ENCODE measurements at places on chromosomes 12 and 14.
A peak's percentile ranks its signal among the peaks of the same experiment; 100 is the strongest.

GRCh38 chr12:69616025-69616424 lies 5.3 kb upstream of the LRRC10 start:
- DNase-seq: no peak

- no peak for DNase-seq
These were observed 74.7 kb downstream of the PRORP start for GRCh38 chr14:35197015-35197414.

DNA sequence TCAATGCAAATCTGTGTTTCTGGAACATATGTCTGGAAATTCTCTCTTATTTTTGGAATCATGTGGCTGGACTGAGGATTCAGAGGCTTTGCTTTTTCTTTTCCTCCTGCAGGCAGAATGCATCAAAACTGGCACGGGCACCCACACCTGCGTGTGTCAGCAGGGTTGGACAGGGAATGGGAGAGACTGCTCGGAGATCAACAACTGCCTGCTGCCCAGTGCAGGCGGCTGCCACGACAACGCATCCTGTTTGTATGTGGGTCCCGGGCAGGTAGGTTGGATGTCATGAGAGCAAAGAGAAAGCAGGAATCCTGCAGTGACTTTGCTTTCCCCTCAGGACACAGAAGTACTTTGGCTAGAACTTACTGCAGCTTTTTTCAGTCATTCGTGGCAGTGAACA lies 90.3 kb downstream of the STAB2 start:
- DNase-seq: no peak

- no peak for DNase-seq
These were observed 1.5 kb upstream of the KRT1 start for GRCh38 chr12:52681526-52682380.

DNA sequence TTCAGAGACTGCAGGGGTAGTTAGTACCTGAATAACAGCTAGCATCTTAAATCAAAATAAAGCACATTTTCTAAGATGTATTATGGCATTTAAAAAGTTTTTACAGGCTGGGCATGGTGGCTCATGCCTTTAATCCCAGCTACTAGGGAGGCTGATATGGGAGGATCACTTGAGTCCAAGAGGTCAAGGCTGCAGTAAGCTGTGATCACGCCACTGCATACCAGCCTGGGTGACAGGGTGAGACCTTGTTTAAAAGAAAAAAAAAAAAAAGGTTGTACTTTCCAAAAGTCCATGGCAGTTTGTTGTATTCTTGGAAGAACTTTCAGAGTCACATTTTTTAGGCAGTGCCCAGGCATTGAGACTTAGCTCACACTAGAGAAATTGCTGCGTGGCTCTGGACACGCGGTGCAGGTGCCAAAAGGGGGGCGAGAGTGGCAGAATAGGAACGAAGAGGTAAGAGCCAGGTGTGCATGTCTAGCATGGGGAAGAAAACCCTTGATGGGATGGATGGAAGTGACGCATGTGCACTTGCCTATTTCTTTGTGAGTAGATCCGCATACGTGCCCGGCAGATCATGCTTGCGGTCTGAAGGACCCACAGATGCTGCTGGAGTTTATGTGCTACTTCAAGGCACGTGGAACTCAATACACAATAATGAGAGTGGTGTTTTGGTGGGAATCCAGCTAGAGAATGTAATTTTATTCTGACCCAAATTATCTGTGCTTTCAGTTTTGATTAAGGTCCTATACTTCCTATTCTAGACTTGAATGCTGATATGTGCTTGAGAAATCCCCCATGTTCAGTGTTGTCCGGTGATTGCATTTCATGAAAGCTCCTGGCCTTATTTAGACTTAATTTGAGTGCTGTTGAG lies 11.9 kb downstream of the ANKRD13A start:
- DNase-seq: peak; percentile 84

GRCh38 chr14:102437997-102438915 lies 71.3 kb downstream of the ANKRD9 start:
- peak; percentile 90 for DNase-seq

- DNase-seq: no peak
These were observed 18.1 kb downstream of the TAMALIN start for GRCh38 chr12:52024845-52025230.

DNA sequence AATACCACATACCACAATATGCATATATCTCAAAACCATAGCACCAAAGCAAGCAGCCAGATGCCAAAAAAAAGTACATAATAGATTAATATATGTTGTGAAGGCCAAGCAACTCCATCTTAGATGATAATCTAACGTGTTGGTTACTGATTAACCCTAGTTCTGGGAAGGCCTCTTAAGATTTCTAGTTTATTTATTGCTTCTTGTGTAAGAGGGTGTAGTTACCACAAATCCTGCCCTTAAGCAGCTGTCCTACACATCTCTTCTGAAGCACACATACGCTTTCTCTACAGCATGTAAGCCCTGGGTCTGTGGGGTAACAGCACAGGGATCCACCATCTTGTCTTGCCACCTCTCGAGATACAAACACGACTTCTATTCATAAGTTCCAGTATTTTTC lies 236.8 kb upstream of the AVPR1A start:
- no peak for DNase-seq

GRCh38 chr14:68734231-68734732 lies 58.6 kb downstream of the ZFP36L1 start:
- DNase-seq: peak; percentile 67

DNA sequence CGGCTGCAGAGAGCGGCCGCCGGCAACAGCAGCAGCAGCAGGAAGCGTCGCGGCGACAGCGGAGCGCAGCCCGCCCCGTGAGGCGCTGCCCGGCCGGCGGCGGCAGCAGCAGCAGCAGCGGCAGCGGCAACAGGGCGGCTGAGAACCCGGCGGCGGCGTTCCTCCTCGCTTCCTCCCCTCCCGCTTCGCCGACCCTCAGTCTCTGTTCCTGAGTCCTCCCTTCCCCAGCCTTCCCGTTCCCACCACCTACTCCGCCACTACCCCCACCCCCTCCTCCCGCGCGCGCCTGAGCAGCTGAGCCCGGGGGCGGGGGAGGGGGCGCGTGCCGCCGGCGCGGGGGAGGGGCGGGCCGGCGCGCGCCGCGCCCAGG lies 310 bp downstream of the BICDL1 start:
- no peak for DNase-seq

DNA sequence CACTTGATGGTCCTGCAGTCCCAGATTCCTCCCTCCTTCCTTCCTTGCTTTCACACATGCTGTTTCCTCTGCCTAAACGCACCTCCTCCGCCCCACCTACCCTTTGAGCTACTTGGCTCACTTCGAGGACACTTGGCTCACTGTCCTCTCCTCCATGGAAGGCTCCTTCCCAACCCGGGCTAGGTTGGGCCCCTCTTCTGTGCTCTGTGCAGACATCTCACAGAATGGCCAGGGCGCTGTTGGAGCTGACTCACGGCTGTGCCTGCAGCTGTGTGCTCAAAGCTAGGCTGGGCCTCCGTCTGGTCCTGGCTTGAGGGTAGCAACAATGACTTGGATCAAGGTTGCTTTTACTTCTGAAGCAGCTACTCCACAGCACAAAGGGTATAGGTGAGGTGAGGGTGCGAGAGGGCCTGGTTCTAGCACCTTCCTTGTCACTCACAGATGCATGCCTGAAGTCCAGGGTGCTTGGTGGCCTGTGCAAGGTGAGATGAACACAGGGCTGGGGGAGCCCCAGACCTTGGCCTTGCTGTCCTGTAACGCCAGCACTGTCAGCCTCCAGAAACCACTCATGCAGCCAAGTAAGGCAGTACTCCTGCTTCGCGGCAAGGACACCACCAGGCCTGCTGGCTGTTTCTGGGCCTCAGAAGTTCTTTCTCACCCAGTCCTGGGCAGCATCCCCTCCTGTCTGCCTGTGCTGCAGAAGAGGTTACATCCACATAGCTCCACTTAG lies 61.8 kb downstream of the GALNT16 start:
- no peak for DNase-seq

DNA sequence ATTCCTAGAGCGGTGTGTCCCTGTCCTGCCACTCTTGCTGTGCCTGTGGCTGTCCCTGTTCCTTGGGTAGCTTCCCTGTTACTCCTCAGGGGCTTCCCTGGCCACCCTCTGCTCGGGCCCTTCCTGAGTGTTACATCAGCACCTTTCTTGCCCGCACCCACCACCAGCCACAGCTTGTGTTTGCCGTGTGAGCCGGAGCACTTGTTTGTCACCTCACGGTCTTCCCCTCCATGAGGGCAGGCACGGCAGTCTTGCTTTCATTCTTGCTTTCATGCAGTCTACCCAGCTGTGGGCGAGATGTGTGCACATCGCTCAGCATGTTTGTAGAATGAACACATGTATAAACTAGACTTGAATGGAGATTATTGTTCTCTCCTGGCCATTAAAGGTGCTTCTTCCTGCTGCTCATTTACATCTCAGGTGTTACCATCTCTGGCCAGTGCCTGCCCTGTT lies 42.0 kb downstream of the TRAF3 start:
- DNase-seq: peak; percentile 96

GRCh38 chr14:96082420-96083300 lies 43.5 kb downstream of the C14orf132 start:
- no peak for DNase-seq

GRCh38 chr12:50508970-50509663 lies 4.3 kb downstream of the DIP2B start:
- DNase-seq: no peak

DNA sequence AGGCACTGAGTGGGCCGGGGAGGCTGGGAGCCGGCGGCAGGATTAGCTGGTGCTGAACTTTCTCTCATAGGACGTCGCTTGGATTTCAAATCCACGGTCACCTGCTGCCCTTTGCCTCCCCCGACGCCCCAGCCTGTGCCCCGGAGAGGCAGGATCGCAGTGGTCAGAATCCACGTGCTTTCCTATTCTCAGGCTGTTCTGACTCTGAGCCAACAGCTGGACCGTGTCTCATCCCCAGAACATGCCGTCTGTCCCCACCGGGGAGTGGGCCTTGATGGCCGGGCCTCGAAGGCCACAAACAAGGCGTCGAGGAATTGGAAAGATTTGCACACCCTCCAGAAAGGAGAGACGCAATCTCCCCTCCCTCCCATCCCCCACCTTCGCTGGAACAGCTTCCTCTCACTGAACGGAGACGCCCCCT lies 18.5 kb upstream of the MLXIP start:
- no peak for DNase-seq

GRCh38 chr14:31476131-31476866 lies 11.5 kb downstream of the GPR33 start:
- no peak for DNase-seq

- DNase-seq: no peak
These were observed 466.9 kb upstream of the STXBP6 start for GRCh38 chr14:25516838-25517237.

GRCh38 chr12:10617863-10618262 lies 4.5 kb upstream of the MAGOHB start:
- DNase-seq: no peak

GRCh38 chr12:57723630-57723962 lies 14.9 kb downstream of the AGAP2 start:
- DNase-seq: no peak

GRCh38 chr12:24954261-24954660 lies 5.4 kb upstream of the BCAT1 start:
- DNase-seq: no peak

- DNase-seq: peak; percentile 93
These were observed 589 bp upstream of the HVCN1 start for GRCh38 chr12:110689281-110690126.

- peak; percentile 10 for DNase-seq
These were observed at the start of gene KDM2B for GRCh38 chr12:121580959-121581685. TSS of gene KDM2B (minus strand) at chr12:121581023. CDS start at chr12:121580911, 112 bp downstream.

GRCh38 chr14:85663256-85663655 lies 133.3 kb downstream of the FLRT2 start:
- DNase-seq: no peak

DNA sequence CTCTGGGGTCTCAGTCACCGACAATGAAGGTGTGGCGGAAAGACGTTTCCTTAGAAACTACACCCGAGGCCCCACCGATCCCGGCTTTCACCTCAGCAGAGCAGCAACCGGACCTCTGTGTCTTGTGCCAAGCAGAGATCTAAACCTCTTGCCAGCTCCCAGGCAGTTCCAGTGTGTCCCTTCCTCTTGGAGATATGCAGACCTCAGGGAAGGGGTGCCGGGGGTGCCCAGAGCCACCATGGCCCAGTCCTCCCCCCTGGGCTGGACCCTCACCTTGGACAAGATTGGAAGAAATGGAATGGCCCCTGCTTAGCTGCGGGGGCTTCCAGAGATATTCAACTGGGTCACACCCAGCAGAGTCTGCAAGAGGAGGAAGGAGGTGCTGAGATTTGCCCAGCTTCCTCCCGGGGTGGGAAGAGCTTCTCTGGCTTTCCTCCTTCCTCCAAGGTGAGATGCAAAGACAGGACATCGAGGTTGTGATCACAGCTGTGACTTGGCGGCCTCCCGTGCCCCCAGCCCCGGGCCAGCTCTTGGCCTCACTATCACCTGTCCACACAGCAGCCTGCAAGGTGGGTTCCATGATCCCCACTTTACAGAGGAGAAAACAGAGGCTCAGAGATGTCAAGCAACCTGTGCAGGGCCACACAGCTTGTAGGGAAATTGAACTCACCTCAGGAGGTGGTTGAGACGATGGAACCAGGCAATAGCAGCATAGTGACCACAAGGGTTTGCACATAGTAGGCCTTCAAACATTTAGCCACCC lies 281.7 kb upstream of the RTL1 start:
- no peak for DNase-seq

DNA sequence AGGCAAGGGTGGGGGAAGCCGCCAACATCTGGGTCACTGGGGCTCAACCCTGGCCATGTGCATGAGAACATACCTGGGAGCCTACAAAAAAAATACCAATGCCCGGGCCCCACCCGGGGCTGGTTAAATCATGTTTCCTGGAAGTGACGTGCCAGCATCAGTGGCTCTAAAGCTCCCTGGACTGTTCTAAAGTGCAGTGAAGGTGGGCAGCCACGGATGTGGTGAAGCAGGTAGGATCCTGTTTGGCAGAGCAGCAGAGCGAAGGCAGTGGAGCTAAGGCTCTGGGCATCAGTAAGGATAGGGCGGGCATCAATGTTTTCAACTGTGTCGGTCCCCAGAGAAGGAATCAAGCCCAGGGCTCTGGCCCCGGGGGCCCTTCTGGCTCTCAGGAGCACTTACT lies 525 bp upstream of the GPR68 start:
- DNase-seq: no peak

- DNase-seq: no peak
These were observed 1.5 kb downstream of the FSCB start for GRCh38 chr14:44505588-44505987.

GRCh38 chr14:58912799-58913432 lies 275.2 kb downstream of the DACT1 start:
- no peak for DNase-seq

DNA sequence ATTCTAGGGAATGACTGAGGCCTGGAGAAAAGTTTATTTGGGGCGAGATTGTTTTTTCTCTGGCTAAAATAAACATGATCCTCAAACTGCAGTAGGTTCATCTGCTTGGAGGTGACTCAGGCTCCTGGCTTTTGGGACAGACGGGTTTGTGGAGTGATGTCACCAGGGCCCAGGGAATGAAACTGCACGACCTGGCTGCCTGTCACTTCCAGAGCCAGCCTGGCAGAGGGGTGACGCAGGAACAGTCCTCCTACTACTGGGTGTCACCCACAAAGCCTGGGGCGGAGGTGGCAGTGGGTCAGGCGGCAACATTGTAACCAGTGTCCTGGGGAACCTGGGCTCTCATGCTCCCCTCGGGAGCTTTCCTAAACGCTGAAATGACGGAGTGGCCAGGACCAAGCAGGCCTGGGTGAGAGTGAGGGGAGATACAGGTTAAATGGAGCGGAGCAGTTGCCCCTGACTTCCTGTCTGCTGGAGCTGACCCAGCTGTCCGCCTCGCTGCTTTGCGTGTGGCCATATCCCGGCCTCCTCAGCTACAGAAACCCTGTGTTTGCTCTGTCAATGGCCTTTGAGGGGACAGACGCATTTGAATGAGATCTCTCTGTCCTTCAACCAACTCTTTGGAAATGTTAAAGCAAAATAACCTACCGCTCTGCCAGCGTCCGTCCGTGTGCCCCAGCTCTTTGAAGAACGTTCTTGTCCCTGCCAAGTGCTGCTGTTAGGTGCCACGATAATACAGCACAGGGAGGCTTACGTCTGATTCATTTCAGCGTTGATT lies 6.5 kb downstream of the HIP1R start:
- no peak for DNase-seq

Data from GM12865 (cell line).